SK-N-SH treated with all-trans-retinoic acid at 6 μM for 48 hours (cell line): ENCODE measurements at places on chromosomes 7 and 10.

GRCh38 chr10:98301664-98302319, 33.8 kb upstream of the LOXL4 start:
- no peak for ATAC-seq

DNA sequence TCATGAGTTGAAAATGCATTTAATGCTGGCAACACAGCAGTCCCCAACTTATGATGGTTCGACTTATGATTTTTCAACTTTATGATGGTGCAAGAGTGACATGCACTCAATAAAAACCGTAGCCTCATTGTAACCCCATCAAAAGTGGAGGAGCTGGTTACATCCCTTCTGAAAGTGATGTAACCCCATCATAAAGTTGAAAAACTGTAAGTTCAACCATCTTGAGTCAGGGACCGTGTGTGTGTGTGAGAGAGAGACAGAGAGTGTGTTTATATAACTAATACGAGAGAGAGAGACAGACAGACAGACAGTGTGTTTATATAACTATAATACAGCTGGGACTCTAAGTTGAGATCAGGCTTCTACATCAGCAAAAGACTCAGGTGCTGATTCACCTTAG, 21.0 kb downstream of the ANXA11 start:
- ATAC-seq = no peak

GRCh38 chr10:69265521-69265920, 12.8 kb upstream of the HK1 start:
- no peak for ATAC-seq

DNA sequence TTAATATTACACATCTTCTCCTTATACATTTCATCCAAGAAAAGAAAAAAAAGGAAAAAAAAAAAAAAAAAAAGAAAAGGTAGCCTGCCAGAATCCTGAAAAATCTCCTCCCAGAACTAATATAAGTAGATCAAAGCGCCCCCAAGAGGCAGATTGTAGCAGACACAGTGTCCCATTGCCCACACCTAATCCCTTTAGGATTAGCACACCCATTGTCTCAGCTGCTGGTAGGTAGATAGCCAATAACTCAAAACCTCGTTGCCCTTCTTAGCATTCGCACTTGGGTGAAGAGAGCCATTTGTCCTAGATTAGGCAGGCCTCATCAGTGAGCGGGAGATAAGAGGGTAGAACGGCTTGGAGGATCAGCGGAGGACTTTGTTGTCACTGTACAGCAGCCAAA, 100.2 kb upstream of the SORCS1 start:
- no peak for ATAC-seq

DNA sequence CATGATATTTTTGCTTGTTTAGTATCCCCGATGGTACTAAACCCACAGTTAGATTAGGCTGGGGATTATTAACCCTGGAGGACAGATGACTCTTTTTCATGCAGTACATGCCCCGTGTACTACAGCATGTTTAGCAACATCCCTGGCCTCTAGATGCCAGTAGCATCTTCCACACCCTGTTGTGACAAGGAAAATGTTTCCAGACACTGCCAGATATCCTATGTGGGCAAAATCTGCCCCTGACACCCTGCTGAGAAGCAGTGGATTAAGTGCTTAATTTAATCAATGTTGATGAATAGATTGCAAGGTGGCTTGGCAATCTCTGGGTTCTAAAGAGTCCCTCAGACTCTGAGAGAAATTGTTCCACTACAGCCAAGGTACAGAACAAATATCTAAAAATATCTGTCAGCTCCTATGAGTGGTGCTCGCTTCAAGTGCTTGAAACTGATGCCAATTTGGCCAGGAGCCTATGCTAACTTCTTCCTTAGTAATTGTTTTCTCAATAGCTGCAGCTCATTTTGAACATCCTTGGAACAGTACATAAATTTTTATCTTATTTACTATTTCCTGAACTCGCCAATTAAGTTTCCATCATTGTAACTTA, 247.0 kb downstream of the SORCS1 start:
- ATAC-seq = no peak; the same call in 2 of the 3 replicates

GRCh38 chr7:27515933-27516332, 146.8 kb downstream of the HIBADH start:
- ATAC-seq = no peak

GRCh38 chr10:104938031-104938430, 296.9 kb downstream of the SORCS3 start:
- no peak for ATAC-seq

- ATAC-seq = no peak
These were observed 479.8 kb downstream of the ADRA2A start for GRCh38 chr10:111556666-111557065.
